Stomach (tissue), 19 donors: ENCODE measurements at places on chromosomes 16 and 17. TPM values are rescaled to one million over a fixed set of nuclear protein-coding genes. Genes with fewer than 3 reads are reported as not detected.
A peak's percentile ranks its signal among the peaks of the same experiment; 100 is the strongest.

DCXR gene
- 35.4 TPM for total RNA-seq

GRCh38 chr17:689556-690275 is 24.9 kb downstream of the VPS53 start:
- DNase-seq, result no peak

DNA sequence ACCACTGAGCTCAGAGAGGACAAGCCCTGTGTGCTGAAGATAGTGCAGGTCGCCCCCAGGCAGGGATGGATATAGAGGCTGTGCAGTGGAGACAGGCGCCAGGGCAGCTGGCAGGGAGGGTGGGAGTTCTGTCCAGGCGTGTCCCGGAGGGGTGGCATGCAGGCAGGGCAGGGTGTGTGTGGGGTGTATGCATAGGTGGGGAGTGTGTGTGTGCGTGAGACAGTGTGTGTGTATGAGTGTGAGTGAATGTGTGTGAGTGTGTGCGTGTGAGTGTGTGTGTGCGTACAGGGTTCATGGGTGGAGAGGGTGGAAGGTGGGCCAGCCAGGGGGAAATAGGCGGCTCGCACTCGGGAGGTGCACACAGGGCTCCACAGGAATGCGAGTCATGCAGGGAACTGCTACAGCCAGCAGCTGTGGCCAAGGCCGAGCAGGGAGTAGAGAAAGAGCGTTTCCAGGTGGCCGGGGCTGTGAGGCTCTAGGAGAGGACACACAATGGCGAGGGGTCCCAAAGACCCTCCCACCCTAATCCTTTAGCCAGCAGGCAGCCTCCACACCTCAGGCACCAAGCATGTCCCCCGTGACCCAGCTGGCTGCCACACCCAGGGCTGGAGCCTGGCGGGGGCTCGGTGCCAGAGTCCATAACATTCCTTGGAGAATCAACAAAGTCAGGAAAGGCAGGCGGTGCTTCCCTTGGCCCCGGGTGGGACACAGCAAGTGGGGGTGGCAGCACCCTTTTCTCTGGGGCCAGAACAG is 4.6 kb downstream of the PLCD3 start:
- DNase-seq, result peak; percentile 88

GRCh38 chr17:38510421-38511149 is 82.3 kb downstream of the ARHGAP23 start:
- DNase-seq, result peak; percentile 38

GRCh38 chr17:12342609-12343435 is 322.1 kb downstream of the MAP2K4 start:
- DNase-seq, result peak; percentile 36

DNA sequence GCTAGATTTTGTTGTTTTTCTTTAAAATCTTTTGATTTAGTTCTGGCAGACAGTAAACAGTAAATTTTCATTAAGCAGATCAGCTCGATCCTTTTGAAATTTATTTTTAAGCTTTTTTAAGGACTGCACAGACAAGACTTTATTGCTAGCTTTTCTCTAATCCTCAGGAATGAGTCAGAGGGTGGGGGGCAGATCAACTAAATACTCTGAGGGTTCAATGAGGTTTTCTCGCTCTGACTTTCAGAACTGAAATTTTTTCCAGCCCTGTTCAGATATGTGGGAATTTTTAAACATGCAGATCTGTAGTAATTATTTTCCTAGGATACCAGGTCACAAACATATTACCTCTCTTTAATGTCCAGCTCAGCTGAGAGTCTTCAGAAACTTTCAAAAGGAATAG is 977.2 kb downstream of the CDH11 start:
- no peak for DNase-seq

GRCh38 chr17:21375162-21375560 is 996 bp upstream of the KCNJ12 start:
- DNase-seq, result no peak

DNA sequence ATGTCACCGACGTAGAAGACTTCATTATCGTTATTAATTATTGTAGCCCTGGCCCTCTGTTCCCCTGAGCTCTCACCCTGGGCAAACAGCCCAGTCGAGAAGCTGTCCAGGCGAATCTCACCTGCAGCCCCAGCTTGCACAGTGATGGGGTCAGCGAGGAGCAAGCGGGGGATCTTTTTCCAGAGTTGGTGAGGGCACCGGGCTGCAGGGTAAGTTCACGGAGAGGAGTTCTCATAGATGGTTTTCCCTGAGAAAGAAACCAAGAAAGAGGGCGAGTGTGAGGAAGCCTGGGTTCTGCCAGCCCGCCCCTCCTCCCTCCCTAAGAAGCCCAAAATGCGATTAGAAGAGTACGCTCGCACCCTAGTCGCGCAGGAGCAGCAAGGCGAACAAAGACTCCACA is 436 bp downstream of the SPAG5 start:
- DNase-seq, result no peak

DNA sequence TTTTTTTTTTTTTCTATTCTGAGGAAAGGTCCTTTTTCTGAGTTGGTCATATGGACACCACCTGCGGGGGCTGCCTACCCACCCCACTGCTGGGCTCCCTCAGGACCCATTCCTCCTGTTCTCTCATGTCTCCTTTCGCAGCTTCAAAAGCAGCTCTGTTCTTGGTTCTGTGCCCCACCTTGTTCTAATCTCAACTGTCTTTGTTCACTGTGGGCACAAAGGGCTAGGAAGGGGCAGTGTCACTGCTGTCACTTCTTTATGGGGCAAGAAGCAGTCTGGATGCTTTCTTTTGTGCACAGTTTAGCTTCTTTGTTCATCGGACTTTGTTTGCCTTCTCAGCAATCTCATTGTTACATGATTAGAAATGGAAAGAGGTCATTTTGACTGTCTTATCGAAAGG is 7.1 kb downstream of the GOSR2 start:
- no peak for DNase-seq

DNA sequence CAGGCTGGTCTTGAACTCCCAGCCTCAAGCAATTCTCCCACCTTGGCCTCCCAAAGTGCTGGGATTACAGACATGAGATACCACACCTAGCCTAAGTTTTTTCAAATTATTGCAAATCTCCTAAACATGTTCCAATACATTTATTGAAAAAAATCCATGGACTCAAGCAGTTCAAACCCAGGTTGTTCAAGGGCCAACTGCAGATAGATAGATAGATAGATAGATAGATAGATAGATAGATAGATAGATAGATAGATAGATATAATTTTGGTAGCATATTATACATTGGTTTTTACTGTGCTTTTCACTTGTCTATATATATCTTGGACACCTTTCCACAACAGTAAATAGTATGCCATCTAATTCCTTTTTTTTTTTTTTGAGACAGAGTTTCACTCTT is 20.9 kb upstream of the RBBP6 start:
- no peak for DNase-seq

DNA sequence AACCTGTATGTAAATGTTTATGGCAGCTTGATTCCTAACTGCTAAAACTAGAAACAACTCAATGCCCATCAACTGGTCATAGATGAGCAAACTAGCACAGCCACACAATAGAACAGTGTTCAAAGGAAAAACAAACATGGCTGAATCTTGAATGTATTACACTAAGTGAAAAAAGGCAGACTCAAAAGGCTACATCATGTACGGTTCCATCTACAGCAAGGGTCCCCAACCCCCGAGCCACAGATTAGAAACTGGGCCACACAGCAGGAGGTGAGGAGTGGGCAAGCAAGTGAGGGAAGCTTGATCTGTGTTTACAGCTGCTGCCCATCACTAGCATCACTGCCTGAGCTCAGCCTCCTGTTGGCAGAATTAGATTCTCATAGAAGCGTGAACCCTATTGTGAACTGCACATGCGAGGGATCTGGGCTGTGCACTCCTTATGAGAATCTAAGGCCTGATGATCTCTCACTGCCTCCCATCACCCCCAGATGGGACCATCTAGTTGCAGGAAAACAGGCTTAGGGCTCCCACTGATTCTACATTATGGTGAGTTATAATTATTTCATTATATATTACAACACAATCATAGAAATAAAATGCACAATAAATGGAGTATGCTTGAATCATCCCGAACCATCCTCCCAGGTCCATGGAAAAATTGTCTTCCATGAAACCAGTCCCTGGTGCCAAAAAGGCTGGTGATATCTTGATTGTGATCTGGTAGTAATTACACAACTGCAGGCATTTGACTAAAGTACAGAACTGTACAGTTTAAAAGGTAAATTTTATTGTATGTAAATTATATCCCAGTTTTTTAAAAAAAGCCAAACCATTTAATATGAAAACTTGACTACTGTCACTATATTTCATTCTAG is 7.7 kb downstream of the CEP20 start:
- DNase-seq, result no peak
